ENCODE measurements at places on chromosomes 3 and 15. TPM values are rescaled to one million over a fixed set of nuclear protein-coding genes. Genes with fewer than 3 reads are reported as not detected.

Gene ALAS1
- polyA plus RNA-seq = 38.7 TPM

Gene SCAP
- polyA plus RNA-seq = 27.7 TPM

Gene CD200R1
- polyA plus RNA-seq = 1.5 TPM

DNA sequence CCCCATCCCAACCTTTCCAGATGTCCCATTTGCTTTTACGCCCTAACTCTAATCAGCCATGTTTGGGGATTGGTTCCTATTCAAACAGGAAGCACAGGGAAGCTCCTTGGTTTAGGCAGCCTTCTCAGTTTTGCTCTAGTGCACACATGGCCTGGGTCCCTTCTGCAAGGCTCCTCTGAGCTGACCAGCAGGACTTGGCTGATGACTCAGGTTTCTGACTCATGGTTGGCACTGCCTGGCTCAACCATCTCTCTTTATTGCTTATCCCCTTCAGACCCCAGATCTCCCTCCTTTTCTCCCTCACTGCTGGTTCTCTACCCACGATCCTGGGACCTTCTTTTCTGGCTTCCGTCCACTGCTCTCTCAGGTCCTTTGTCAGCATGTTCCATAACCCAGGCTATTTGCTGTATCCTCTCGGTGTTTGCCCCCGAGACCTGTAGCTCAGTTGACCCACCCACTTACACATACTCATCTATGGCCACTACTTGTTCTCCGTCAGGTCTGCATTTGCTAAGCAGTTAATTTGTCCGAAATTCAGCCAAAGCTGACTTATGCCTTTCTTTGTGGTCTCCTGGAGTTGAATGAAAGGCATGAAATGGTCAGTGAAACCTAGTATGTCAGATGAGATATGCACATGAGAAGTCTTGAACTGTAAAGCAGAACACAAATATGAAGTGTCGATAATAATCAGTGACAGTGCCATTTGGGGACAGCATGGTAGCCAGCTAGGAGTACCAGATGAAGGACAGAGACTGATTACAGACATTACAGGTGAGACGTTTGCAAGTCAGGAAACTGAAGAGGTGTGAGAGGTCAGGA, 323.5 kb upstream of the ROPN1 start:
- no peak for DNase-seq

GRCh38 chr3:99966662-99967416, 147.5 kb downstream of the FILIP1L start:
- no peak for DNase-seq

DNA sequence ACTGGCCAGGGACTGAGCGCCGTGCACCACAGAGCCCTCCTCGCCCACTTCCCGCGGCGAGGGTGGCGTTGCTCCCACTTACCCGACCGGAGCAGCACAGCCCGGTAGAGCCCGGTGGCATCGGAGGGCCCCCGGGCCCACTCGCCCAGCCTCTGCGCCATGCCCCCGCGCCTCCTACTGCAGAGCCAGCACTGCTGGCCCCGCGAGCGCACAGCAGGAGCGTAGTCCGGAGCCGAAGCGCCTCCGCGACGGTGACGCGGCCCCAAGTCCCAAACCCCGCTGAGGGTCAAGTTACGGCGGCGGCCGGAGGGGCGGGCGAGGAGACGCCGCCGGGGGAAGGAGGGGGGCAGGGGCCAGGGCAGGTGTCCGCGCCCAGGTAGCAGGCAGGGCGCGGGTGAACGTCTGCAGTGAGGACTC, 9.6 kb upstream of the FAM107A start:
- DNase-seq = no peak

GRCh38 chr3:192364316-192364715, 363.0 kb downstream of the FGF12 start:
- DNase-seq = no peak

GRCh38 chr3:169085827-169086226, 577.7 kb downstream of the MECOM start:
- DNase-seq = no peak

DNA sequence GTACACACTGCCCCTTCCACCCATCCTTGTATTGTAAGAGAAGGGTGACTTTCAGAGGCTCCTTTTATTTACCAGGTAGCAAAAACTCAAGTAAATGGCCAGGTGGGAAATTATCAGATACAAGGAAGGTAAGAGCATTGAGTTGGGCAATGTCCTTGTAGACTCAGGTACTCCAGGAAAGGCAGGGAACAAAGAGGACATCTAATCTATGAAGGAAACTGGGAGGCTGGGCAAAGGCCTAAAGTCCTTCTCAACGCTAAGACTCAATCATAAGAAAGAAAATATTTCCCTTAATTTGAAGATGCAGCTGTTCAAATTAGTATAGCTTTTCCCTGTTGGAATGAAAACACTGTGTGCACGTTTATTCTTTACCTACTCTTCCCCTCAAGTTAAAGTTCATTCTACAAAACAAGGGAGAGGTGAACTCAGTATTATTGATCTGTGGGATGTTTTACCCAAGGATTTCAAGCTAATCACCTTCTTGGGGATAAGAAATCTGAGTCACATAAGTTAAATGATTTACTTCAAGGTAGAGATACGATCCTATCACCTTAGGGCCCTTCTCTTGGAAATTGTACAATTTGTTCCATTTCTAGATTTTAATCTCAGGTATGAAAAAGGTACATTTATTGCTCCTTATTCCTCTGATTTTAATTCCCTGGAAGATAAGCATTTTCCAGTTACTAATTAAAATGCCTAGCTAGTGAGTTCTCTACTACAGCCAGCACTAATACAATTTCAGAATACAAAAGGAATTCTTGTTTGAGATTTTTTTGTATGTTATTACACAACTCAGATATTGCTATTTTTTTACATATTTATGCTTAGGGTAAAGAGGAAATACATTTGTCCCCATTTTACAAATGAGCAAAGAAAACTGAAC, 80.6 kb downstream of the PLD1 start:
- no peak for DNase-seq

All from CD14-positive monocyte (primary cell).